ENCODE measurements at places on chromosomes 7 and 10.

DNA sequence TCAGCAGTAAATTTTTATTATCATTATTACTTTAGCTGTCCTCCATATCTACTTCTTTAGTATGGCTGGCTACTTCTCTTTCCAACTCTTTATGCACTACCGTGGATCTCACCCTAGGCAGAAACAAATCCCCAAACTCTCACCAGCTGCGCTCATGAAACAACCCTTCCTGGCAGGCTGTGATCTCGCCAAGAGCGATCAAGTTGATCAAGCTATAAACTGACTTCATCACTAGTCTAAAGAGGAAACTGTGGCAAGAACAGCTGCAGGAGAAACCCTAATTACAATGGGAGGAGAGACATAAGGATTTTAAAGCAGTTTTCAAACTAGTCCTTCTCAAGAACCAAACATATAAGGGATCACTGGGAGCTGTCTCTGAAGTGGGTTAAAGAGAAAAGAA, 160.5 kb upstream of the PRSS58 start:
- no peak for DNase-seq

- no peak for DNase-seq
Measured at GRCh38 chr10:12214763-12215218, 18.8 kb downstream of the CDC123 start.

- no peak for DNase-seq
Measured at GRCh38 chr10:5570007-5570655, 45.4 kb downstream of the CALML3 start.

GRCh38 chr10:33927347-33927746, 592.9 kb upstream of the NRP1 start:
- DNase-seq = no peak

Data from stimulated activated CD4-positive, alpha-beta T cell treated with anti-CD3 and anti-CD28 coated beads, Interleukin-15, amount 100 ng/mL, for 1 hour (primary cell).